ENCODE measurements at places on chromosomes 3 and 15. TPM values are rescaled to one million over a fixed set of nuclear protein-coding genes. Genes with fewer than 3 reads are reported as not detected.

Gene BFSP2
- total RNA-seq = not detected

Gene LYZL4
- not detected for total RNA-seq

Gene ACKR4
- 1.6 TPM for total RNA-seq

Gene IQCH
- 1.2 TPM for total RNA-seq

Gene IFT122
- 15.6 TPM for total RNA-seq

Gene MESP2
- total RNA-seq = not detected

Gene CFAP44
- 4.9 TPM for total RNA-seq

Gene NR2F2
- 8.2 TPM for total RNA-seq

Gene GPR156
- not detected for total RNA-seq

Gene GOLGA6A
- not detected for total RNA-seq

Gene NANOGP8
- not detected for total RNA-seq

Gene SV2B
- total RNA-seq = 3.9 TPM

Gene GABRG3
- total RNA-seq = not detected

Gene LRCH3
- 25.2 TPM for total RNA-seq

Gene GOLGA8M
- total RNA-seq = 1.5 TPM

Gene ZBTB47
- total RNA-seq = 118 TPM

Gene BNIP2
- total RNA-seq = 70.4 TPM

Gene VIPR1
- 7.3 TPM for total RNA-seq

Gene TEX55
- not detected for total RNA-seq

Gene ALDH1A2
- 21.0 TPM for total RNA-seq

Gene FAM174B
- 12.2 TPM for total RNA-seq

Gene ARRDC4
- total RNA-seq = 9.4 TPM

Gene FMN1
- total RNA-seq = 3.2 TPM

Gene LRRIQ4
- total RNA-seq = not detected

Gene GABRA5
- total RNA-seq = not detected

Gene TGM5
- total RNA-seq = not detected

Gene RAB7A
- total RNA-seq = 340 TPM

Gene MORC1
- total RNA-seq = not detected

Gene ZNF774
- total RNA-seq = 19.6 TPM

Gene GCNT3
- total RNA-seq = not detected

Gene PLA2G4B
- total RNA-seq = 6.7 TPM

Gene FHIT
- 17.7 TPM for total RNA-seq

Gene ALPK3
- 258 TPM for total RNA-seq

Gene TMEM207
- not detected for total RNA-seq

Gene SEMA5B
- total RNA-seq = 6.9 TPM

Gene NOX5
- total RNA-seq = 0.17 TPM

Gene KCNMB3
- total RNA-seq = 0.57 TPM

Gene ILDR1
- total RNA-seq = 0.15 TPM

Gene NMNAT3
- total RNA-seq = 7.6 TPM

Gene ANKRD34C
- total RNA-seq = 0.39 TPM

Gene NRG4
- total RNA-seq = not detected

Gene INSYN1
- total RNA-seq = 56.4 TPM

Gene ALDH1A3
- 4.2 TPM for total RNA-seq

Gene ROPN1B
- total RNA-seq = 3.0 TPM

Gene MINDY4B
- total RNA-seq = not detected

Gene DGKG
- 60.9 TPM for total RNA-seq

Gene SAMD7
- total RNA-seq = not detected

Gene WNT7A
- total RNA-seq = not detected

Gene LRTM1
- total RNA-seq = not detected

Gene REC114
- 0.28 TPM for total RNA-seq

Gene C15orf62
- 0.10 TPM for total RNA-seq

Gene HHATL
- total RNA-seq = 599 TPM

Gene EPHB1
- 1.4 TPM for total RNA-seq

Gene C3orf85
- total RNA-seq = not detected

Gene NR1I2
- total RNA-seq = 0.25 TPM

Gene ITGA11
- total RNA-seq = 14.7 TPM

Gene C2CD4A
- total RNA-seq = not detected
